ENCODE measurements at places on chromosomes 12 and 14. TPM values are rescaled to one million over a fixed set of nuclear protein-coding genes. Genes with fewer than 3 reads are reported as not detected.

ABCC9 gene
- not detected for total RNA-seq

ZDHHC22 gene
- 0.18 TPM for total RNA-seq

GAS2L3 gene
- total RNA-seq = 7.4 TPM

KRT83 gene
- 7.2 TPM for total RNA-seq

SYNE3 gene
- 1.0 TPM for total RNA-seq

HOXC11 gene
- 0.53 TPM for total RNA-seq

SLC8A3 gene
- total RNA-seq = not detected

TAS2R42 gene
- not detected for total RNA-seq

A2ML1 gene
- total RNA-seq = not detected

Data from A549 treated with GW870086 at 1 μM for 4 hours (cell line).